ENCODE measurements at places on chromosomes 2 and 18. TPM values are rescaled to one million over a fixed set of nuclear protein-coding genes. Genes with fewer than 3 reads are reported as not detected.

HOXD13 gene
- total RNA-seq: not detected

FAM110C gene
- 13.2 TPM for total RNA-seq

SALL3 gene
- not detected for total RNA-seq

- no peak for DNase-seq
Measured at GRCh38 chr2:157302492-157303099, 23.0 kb downstream of the ERMN start.

- no peak for DNase-seq
Measured at GRCh38 chr2:207141386-207141785, 24.4 kb downstream of the KLF7 start.

DNA sequence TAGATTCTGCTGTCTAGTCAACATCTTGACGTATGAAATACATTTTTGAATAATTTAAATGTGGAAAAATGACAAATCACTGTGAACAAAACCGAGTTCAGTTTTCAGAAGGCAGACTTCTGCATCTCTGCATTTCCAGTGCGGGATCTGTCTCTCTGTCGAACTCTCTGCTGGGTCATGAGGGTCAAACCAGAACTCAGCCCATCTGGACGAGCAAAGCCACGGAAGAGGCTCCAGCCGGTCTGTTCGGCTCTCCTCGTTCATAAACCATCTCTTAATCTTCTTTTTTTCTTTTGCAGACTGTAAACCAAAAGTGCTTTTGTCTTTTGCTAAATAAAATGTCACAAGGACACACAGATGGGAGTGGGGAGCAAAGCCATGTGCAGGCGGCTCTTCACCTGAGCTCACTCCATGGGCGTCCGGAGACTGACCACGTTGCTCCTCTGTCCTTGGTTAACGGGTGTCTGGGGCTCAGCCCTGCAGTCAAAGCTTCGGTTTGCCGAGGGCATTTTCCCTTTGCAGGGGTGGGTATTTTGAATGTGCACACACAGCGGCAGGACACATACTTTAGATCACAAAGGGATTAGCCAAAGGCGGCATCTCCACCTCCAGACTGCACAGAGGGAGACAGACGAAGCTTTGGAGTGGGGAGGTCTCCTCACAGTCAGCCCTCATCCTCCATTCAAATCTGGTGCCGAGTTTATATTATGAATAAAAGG is 737.9 kb upstream of the SALL3 start:
- DNase-seq: no peak

DNA sequence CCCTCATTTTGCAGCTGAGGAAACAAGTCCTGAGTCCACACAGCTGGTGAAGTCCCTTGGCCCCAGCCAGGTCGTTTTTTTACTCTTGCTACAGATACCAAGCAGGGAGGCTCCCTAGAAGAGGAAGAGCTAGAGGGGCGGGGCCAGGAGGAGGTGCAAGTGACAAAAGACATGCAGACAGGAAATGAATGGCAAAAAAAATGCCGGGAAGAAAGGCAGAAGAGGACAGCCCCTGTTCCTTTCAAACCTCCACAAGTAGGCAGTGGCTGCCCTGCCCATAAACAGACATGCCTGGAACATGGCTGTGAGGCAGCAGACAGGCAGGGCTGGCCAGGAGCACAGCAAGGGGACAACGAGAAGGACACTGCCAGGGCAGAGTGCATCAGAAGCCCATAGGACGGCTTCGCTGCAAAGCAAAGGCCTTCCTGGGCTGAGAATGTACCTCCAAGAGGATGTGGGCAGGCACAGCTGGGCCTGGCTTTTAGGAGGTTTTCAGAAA is 108.7 kb downstream of the ZBTB7C start:
- no peak for DNase-seq

- no peak for DNase-seq
Measured at GRCh38 chr2:25524507-25524906, 148.9 kb downstream of the DTNB start.

DNA sequence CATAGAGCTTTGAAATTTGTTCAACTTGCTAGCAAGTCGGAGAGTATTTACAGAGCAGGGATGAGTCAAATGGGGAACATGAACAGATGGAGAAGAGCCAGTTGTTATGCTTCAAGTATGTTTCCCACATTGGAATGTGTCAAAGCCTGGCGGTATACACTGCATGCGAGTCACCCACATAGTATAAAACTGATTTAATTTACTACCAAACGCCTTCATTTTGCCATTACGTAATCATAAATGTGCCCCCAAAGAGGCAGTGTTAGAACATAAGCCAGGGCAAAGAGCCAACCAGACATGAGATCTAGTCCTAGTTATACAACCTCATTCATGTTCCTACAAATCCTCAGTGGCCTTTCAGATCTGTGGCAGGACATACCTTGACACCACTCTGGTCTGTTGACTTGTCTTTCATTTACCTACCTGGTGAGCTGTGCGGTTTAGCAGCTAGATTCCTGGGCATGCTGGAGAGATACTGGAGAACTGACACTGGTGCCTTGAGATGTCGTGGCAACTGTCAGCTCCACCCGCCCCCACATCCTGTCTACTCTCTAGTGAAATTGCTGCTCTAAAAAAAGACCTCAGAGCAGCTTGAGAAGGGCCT is 21.7 kb upstream of the NRP2 start:
- peak; percentile 32 for DNase-seq

DNA sequence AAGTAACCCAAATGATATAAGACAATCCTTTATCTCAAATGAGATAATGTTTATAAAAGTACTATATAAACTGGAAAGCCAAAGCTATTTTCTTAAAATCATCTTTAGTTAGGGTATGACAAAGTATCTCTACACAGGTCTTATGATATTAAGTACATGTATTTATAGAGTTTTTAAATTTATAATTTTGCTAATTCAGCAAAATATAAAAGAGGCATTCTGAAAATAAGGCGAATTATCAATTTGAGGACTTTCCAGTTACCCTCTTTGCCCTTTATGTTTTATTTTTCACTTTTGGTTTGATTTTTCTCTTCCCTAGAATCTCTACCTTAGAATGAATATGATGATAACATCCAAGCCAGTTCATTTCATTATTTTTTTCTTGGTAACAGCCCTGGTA is 115.2 kb downstream of the ZNF521 start:
- no peak for DNase-seq

DNA sequence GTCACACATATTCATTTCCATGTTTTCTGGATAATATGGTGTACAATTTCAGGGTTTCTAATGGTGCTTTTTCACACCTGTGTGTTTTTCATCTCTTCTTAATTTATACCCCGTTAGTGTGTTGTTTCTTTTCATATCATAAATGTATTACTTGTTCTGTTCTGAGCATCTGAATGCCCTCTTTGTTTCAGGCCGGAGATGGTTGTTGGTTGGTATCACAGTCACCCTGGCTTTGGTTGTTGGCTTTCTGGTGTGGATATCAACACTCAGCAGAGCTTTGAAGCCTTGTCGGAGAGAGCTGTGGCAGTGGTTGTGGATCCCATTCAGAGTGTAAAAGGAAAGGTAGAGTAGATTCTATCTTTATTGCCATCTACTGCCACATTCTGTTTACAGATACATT is 45.1 kb upstream of the TBR1 start:
- no peak for DNase-seq

DNA sequence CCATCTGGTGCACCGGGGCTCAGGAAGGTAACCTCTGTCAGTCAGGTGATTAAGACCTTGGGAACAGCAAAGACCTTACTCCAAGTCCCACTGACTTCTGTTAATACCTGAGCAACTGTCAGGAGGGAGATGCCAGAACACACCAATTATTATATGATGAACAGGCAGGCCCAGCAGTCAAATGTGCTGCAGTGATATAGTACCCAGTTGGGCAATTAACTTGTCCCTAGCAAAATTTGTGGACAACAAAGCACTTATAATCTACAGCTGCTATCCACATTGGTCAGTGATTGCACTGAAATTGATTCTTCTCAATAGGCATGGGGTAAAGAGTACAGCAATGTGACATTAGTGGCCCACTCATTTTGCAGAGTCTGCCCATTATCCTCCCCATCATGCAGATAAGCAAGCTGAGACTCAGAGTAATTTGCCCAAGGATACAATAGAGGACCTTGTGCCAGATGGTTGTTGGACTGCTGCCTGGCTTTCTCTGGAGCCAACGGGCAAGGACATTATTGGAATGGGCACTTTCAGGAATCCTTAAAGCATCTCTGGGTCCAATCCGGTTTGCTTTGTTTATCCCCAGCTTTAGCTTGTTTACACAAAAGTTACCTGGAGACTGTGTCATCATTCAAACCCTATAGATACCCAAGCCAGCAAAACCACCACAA is 147.6 kb downstream of the CCBE1 start:
- no peak for DNase-seq

GRCh38 chr2:175445281-175445680 is 263.8 kb upstream of the ATP5MC3 start:
- DNase-seq: no peak

GRCh38 chr2:60840880-60841279 is 40.5 kb upstream of the REL start:
- no peak for DNase-seq

- DNase-seq: peak; percentile 66
Measured at GRCh38 chr2:171523088-171524017, 1.1 kb downstream of the CYBRD1 start.

GRCh38 chr2:211391189-211391567 is 834.8 kb downstream of the CPS1 start:
- no peak for DNase-seq

- peak; percentile 93 for DNase-seq
Measured at GRCh38 chr2:25362049-25362433, 20.3 kb upstream of the DNMT3A start.

DNA sequence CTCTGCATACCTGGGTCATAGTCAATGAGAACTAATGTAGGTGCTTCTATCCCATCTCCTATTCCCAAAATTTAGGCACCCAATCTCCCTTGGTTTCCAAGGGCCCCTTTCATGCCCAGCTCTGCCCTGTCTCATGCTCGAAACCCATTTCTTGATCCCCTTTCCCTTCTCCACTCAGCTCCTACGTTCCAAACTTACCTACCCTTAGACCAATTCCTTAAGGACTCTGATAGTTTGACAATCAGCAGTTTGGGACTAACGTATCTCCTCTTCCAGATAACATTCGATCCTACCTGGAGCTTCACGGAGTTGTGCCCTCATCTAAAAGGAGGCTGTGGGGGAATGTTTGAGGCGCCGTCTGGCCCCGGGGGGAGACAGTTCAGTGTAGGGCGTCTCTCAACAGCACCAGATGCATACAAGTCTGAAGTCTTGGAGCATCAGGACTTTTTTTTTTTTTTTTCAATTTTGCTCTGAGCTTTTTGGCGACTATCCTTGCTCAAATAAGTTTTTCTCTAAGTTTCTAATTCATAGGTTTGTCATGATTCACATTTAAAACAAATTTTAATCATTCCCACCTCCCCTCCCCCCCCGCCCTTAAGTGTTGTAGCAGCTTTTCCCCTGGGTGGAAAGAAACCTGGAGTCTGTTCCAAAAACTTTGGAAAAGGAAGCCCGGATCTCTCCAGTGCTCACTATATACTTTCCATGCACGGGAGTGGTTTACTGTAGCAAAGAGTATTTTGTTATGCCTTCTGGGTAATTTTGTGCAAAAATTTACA is 141.2 kb upstream of the LGALSL start:
- no peak for DNase-seq

- no peak for DNase-seq
Measured at GRCh38 chr2:167504061-167504460, 615.8 kb downstream of the XIRP2 start.

DNA sequence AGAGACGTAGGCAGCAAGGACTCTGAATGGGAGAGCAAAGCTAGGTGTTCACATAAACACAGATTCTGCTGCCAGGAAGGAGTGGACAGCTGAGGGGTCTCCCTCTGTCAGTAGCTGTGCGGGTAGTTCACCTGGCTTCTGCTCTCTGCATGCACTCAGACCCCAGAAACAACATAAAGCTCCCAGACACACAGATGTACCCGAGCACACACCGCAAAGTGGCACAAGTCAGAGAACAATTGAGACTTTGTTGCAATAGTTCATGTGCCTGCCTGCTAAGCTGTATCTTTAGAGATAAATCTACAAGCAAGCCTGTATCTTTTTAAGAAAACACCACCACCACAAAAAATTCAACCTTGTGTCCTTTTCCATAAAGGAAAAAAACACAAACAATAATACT is 420.0 kb upstream of the ST6GAL2 start:
- no peak for DNase-seq

Measured in uterus (tissue), 4 donors.